ENCODE measurements at places on chromosomes 11 and 22.

DNA sequence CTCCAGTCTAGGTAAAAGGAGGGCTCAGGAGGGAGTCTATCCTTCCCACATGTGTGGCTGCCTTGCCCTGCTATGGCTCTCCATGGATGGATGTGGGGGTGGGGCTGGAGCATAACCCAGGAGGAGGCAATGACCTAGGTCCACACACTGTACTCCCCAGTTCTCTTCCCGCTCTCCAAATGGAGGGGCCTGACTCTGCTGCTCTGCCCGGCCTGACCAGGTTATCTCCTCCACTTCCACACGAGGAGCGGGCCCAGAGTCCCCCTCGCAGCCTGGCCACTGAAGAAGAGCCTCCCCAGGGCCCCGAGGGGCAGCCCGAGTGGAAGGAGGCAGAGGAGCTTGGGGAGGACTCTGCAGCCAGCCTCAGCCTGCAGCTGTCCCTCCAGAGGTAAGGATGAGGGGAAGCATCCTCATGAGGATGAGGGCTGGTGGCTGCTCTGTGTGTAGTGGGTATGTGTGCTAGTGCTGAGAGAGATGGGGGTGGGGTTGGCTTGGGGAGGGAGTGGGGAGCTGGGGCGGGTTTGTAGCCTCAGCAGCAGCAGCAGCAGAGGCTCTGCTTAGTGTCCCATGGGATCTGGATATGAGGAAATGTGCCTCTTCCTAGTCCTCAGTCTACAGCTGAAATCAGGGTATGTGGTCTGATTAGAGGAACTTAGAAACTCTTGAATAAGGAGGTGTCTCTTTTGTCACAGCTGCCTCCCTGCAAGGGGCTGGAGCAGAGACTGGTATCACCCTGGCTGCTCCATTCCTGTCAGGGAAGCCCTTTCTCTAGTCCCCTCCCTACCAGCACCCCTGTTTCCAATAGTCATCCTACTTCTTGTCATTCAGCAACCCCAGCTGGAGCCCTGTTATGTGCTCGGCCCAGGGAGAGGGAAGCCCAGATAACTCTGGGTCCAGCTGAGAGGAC lies 54.1 kb downstream of the CEP164 start:
- no peak for DNase-seq

GRCh38 chr11:133501643-133502539 lies 30.4 kb downstream of the OPCML start:
- no peak for DNase-seq

GRCh38 chr11:76578654-76579055 lies 91.9 kb downstream of the LRRC32 start:
- no peak for DNase-seq

- no peak for DNase-seq
These were observed 3.8 kb downstream of the RIC8A start for GRCh38 chr11:211295-211694.
